Activated CD4-positive, alpha-beta T cell treated with anti-CD3 and anti-CD28 coated beads, Interleukin-2, amount 50 U/mL, for 24 hours (primary cell): ENCODE measurements at places on chromosomes 6 and 20.

DNA sequence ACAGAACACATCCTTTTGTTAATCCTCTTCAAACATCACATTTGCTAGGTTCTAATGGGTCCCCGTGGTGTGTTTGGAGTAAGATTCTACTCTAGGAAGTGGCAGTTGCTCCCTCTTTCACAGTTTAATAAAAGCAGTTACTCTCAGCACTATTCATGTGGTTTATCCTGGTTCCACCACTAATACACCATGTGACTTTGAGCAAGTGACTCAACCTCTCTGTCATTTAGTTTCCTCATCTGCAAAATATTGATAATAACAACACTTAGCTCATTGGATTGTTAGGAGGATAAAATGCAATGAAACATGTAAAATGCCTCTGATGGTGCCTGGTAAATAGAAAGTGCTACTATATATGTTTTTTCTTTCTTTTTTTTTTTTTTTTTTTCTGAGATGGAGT lies 488.0 kb upstream of the NOX3 start:
- no peak for DNase-seq

- DNase-seq = no peak
Observed at GRCh38 chr6:7637533-7637932, 47.5 kb downstream of the SNRNP48 start.

DNA sequence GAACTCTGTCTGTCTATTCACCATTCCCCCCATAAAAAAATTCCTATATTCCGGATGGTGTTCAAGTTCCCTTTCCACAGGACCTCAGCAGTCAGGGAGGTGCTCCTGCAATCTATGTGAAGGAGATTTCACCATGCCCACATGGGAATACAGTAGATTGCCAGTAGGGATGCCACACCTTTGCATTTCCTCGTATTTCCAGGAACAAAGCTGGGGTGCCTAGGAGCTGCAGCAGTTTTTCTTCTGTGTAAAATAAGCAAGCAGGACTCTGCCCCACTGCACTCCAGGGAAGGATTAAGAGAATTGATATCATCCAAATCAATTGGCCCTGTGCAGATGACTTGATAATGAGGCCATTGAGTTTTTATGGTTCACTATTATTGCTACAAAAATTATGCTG lies 7.4 kb upstream of the KIF16B start:
- DNase-seq = no peak

- DNase-seq = no peak
Observed at GRCh38 chr6:55782275-55782674, 93.1 kb downstream of the BMP5 start.

DNA sequence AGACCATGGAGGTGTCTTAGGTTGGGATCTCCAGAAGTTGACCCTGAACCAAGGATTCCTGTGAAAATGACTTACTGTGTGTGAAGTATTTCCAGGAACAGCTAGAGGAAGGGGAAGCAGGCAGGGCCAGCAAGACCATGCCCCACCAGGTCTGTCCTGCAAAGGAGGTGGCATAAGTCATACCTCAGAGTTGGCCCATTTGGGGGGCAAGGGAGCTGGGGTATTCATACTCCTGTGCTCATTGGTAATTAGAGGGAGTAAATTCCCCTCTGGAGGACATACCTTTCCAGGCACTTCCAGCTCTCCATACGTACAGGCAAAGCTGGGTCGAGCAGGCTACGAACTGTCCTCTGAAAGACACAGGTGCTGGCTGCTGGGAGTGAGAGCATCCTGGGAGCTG lies 72.4 kb downstream of the STK35 start:
- no peak for DNase-seq

DNA sequence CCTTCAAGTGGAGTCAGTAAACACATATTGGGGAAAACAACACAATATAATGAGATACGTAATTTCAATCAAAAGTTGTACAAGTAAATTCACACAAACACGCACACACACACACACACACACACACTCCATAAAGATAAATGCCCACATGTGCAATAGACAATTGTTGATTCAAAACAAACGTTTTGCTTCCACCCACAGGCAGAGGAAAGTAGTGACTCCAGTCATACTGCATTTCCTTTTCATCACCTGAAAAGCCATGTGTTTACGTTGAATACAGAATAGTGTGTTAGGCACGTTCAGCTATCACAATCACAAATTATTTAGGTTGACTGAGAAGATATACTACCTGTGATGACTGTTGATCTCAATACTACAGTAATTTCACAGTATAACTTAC lies 443.8 kb upstream of the MANEA start:
- DNase-seq = no peak

DNA sequence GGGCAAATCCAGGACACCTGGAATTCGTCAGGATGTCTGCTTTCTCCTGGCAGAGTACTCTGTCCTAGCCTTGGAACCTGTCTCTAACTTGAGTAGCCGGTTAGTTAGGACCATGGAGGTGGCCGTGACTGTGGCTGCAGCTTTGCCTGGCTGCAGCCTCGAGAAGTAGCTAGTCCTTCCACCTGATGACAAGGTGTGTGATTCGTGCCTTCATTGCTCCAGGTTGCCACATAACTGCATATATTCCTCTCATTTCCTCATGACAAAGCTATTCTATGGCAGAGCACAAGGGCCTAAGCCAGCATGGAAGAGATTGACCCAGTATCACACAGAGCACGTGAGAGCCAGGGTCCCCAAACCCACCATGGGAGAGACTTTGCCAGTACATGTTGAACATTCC lies 39.8 kb upstream of the KIF25 start:
- no peak for DNase-seq

DNA sequence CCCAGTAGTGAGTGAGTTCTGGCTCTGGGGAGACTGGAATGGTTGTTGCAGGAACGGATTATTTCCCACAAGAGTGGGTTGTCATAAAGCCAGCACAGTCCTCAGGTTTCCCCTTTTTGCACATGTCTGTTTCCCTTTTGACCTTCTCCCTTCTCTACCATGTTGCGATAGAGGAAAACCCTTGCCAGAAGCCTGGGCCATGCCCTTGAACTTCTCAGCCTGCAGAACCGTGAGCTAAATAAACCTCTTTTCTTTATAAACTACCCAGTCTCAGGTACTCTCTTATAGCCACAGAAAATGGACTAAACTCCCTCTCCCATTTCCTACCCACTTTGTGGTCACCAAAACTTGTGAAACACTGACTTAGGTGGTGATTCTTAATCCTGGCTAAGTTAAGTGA lies 7.2 kb upstream of the PPP1R16B start:
- no peak for DNase-seq

DNA sequence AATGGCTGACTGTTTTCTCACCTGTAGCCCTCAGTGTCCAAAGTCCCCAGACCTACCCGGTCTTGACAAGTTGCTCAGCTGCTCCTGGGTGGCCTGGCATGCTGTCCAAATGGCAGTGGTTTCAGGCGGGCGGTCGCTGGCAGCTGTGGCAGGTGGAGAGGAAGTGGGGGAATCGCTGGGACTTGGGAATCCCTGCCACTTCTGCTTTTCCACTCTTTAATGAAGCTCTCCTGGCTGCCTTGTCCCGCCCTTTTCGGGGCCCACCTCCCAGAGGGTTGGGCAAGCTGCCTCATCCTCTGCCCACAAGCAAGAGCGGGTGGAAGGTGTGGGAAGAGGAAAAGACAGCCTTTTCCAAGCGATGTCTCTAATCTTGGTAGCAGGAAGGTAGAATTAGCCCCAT lies at the start of gene OCSTAMP:
TSS of gene OCSTAMP (minus strand) at position 194 of the 400 bp plus-strand sequence. CDS start at position 100, 94 bp downstream.
- no peak for DNase-seq

DNA sequence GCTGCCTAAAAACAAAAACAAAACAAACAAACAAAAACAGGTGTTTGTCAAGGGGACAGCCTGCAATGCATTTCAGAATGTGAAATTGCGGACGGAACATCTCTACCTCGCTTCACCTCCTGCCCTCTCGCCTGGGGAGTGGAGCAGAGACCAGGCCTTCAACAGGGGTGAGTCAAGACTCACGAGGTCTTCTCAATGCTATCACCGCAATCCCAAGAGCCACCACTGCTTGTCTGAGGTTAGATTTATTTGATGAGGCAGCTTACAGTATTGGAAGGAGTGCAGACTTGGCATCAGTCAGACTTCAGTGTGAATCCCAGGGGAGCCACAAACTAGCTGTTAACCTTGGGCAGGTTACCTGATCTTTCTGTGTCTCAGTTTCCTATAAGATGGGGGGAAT lies 7.7 kb downstream of the GABRR1 start:
- no peak for DNase-seq

GRCh38 chr6:26008470-26008869 lies 45.9 kb downstream of the TRIM38 start:
- DNase-seq = no peak

GRCh38 chr6:129818251-129818650 lies 42.9 kb downstream of the TMEM244 start:
- no peak for DNase-seq

- DNase-seq = no peak
Observed at GRCh38 chr6:24935366-24936152, at the start of gene RIPOR2. TSS of gene RIPOR2 (minus strand) at chr6:24935960. CDS start at chr6:24935898, 62 bp downstream.

DNA sequence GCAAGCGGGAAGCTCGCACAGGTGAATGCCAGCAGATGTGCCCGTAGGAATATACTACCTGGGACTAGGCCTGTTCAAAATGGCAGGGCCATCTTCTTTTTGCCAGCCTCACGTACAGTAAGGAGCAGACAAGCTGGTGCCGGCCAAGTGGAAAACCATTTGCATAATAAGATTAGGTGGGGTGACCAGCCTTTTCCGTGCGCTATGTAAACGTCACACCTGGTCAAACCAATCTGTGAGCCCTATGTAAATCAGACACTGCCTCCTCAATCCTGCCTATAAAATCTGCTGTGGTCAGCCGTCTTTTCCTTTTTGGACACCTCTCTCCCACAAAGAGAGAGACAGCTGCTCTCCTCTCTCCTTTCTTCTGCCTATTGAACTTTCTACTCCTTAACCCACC lies 60.8 kb upstream of the TMEM30A start:
- DNase-seq = no peak

DNA sequence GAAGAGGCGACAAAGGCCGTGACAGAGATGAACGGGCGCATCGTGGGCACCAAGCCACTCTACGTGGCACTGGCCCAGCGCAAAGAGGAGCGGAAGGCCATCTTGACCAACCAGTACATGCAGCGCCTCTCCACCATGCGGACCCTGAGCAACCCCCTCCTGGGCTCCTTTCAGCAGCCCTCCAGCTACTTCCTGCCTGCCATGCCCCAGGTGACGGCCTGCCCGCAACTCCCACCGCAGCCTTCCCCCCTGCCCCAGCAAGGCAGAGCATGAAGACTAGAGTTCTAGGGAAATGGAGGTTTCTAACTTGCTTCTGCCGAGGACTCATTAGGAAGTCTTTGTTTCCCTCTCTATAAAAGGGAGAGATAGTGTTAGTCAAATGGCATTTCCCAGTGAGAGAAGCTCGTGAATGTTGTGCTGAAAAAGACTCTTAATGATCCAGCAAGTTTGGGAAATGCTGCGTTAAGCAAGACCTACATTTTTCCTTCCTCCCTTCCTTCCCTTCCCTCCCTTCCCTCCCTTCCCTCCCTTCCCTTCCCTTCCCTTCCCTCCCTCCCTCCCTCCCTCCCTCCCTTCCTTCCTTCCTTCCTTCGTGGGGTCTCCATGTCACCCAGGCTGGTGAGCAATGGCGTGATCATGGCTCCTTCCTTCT lies 20.8 kb downstream of the PABPC1L start:
- DNase-seq = no peak

GRCh38 chr6:130050230-130050629 lies 31.8 kb downstream of the L3MBTL3 start:
- no peak for DNase-seq

DNA sequence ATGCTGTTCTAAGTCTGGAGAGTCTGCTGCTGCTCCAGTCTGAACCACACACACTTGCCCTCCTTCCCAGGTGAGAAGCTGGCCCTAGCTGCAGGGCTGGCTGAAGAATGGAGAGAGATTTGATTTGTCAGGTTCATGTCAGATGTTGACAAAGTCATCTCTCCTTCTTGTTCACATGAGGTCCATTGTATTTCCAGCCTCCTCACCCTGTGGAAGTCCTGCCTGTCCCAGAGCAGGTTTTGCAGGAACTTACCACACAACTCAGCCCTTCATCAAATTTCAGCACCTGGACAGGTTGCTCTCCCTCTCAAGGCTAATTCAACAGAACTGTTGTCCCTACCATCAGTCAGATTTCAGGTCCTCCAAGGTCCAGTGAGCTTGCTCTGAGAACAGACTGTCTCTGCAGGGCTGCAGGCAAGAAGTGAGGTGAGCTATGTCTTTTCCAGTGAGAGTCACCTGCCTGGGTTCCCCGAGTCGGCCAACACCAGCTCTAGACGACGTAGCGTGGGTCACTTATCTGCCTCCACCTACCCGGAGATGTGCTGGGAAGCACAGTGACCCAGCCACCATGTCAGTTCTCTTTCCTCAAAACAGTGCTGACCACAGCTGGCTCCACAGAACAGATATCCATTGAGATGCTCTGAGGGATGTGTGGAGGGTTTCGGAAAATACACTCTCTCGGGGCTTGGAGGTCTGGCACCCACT lies 58.0 kb upstream of the CD93 start:
- DNase-seq = no peak

DNA sequence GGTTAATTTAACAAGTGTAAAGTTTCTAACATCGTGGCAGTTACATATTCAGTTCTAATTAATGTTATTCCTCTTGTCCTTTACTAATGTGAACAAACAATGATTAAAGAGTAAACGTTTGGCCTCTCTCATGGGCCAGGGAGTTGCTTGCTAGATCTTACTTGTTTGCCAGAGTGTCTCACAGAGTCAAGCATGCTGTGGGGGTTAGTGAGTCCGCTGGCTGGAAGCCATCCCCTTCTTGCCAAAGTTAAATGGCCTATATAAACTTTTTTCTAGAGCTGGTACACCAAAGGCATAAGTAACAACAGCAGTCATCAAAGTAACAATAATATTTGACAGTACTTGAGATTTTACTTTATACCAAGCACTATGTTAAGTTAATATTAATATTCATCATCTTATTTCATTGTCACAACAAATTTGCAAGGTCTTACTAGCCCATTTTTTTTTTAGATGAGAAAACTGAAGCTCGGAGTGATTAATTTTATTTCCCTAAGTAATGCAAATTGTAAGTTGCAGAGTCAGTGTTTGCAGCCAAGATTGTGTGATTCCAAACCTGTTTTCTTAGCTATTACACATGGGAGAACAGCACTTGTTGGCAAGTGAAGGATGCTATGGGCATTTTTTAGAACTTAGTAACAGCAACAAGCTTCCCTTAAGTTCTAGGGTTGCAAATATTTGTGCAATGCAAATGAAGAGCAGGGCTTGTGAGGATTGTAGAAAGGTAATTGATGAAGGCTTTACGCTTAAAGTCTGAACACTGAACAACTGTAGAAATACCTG lies 224.5 kb downstream of the RFPL4B start:
- no peak for DNase-seq

GRCh38 chr6:154319231-154319858 lies 37.3 kb downstream of the IPCEF1 start:
- DNase-seq = no peak

DNA sequence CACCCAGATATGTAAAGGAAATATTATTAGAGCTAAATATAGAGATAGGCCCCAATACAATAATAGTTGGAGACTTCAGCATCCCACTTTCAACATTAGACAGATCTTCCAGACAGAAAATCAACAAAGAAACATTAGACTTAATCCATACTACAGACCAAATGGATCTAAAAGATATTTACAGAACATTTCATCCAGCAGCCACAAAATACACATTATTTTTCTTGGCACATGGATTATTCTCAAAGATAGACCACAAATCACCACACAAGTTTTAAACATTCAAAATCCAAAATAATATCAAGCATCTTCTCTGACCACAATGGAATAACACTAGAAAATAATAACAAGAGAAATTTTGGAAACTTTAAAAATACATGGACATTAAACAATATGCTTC lies 1159.1 kb upstream of the CITED2 start:
- DNase-seq = no peak
